ENCODE measurements at places on chromosomes 3 and 15.

GRCh38 chr3:186385856-186386602 lies 24.0 kb upstream of the DGKG start:
- DNase-seq: no peak

GRCh38 chr15:48089702-48090101 lies 31.1 kb upstream of the SLC24A5 start:
- no peak for DNase-seq

- no peak for DNase-seq
Measured at GRCh38 chr3:27613846-27614500, 108.2 kb downstream of the EOMES start.

DNA sequence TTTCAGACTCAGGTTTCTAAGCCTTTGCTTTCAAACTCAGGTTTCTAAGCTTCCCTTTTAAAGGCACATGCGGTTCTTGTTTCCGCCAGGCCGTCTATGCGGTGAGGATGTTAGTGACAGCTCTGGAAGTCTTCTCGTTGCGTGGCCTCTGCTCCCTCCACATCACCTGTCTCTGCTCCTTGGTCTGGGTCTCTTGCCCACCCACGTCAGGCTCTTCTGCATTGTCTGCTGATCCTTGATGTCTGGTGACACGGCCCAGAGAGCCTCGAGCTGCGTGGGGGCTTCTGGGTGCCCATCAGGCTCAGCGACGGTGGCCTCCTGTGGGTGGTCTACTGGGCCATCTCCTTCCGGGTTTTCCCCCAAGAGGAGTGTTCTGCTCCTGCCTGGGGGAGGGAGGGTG lies 30.5 kb downstream of the KLF13 start:
- DNase-seq: no peak

DNA sequence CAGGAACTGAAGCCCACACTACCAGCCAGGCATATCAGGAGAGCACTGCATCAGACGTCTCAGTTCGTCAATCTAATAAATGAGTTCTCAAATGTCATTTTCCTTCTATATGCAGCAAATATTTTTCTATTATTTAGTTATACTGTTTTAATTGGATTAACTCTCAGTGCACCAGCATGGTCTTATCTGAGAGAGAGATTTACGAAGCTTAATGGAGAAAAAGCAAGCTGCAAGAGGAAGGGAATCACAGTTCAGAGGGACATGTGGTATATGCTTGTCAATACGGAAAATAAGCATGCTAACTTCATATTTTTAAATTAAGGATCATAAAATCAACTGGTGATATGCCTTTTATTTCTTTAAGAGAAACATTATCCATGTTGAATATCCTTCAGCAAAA lies 213.1 kb upstream of the NECTIN3 start:
- peak; percentile 62 for DNase-seq

GRCh38 chr15:57090496-57090859 lies 172.0 kb downstream of the TCF12 start:
- peak; percentile 72 for DNase-seq

DNA sequence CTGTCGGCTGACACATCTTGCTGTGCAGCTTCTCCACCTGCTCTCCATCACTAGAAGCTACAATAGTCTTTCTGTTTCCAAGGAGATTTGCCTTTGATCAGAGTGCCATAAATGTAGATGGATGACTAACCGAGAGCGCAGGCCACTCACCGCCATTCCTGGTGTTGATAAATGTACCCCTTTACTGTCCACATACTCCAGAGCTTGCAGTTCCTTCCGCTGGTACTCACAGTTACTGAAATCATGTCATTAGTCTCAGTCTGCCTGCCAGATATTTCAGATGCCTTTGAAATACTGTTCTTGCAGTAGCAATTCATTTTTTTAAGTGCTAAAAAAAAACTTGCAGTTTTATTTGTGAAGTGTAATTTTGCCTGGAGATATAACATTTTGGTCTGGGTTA lies 72.3 kb downstream of the BLM start:
- no peak for DNase-seq

- no peak for DNase-seq
Measured at GRCh38 chr3:37025561-37026335, 32.4 kb downstream of the MLH1 start.

DNA sequence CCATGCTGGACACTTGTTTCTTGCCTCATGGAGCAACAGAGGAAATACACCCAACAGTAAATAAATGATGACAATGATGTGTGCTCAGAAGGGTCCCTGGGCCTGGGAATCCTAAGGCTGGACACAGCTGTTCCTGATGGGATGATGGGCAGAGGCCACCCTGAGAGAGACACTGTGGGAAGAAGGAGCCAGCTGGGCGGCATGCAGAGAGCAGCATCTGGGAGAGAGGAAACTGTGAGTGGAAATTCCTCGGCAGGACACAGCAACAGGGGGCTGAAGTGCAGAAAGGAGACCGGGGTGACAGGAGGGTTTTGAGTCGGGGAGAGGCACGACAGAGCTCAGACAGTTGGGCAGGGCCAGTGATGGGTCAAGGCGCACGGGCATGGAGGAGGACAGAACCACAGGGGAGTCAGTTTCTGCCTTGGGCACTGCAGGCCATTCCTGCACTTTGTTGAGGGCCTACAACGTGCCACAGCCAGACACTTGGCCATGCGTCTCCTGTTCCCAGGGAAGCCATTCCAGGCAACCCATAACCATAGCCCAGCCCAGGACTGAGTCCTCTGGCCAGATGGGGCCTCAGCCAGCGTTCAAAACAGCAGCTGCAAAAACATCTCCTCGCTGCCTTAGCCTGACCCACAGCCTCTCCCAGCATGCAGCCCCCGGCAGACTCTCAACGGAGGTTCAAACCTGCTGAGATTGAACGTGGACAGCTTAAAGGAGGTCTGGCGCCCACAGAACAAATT lies 36.7 kb upstream of the SLC6A1 start:
- no peak for DNase-seq

- peak; percentile 99 for DNase-seq
Measured at GRCh38 chr15:45169608-45170480, 17.9 kb downstream of the SHF start.

GRCh38 chr3:31197941-31198340 lies 303.5 kb upstream of the GADL1 start:
- DNase-seq: no peak

- no peak for DNase-seq
Measured at GRCh38 chr15:99930696-99931095, 197.5 kb upstream of the LYSMD4 start.
